ENCODE measurements at places on chromosomes 7 and 10.

DNA sequence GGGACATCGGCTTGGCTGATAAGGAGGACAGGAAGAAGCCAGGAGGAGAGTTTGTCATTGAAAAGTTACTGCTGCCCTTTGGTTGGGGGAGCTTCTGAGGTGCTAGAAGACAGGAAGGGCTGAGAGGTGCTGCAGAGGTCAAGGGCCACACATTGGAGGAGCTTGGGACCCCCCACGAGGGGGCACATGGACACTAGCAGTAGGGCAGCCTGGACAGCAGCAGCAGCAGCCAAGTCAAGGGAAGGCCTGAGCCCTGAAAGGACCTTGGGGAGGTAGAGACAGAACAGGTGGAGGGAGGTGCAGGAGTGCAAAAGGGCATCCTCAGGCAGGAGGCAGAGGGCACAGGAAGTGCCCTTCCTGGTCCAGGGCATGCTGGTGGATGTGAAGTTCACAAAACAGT is 439.7 kb upstream of the IGFBP3 start:
- no peak for DNase-seq

DNA sequence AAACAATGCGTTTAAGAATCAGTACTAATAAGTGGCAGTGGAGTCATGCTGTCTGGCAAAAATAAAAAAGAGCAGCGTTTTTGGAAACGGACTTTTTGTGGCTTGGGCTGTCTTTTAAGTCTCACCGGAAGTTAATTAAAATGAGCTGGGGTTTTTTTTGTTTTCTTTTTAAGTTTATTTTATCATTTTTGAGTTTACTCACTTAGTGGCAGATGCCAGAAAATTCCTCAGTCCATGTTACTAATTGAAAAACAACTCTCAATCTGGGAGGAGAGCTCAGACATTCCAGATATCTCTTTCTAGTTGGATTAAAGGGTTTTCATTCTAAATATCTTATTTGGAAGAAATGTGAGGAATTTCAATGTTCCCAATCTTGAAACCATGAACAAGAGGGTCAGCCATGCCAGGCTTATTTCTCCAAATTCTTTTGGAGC is 133.8 kb upstream of the AGR3 start:
- no peak for DNase-seq

DNA sequence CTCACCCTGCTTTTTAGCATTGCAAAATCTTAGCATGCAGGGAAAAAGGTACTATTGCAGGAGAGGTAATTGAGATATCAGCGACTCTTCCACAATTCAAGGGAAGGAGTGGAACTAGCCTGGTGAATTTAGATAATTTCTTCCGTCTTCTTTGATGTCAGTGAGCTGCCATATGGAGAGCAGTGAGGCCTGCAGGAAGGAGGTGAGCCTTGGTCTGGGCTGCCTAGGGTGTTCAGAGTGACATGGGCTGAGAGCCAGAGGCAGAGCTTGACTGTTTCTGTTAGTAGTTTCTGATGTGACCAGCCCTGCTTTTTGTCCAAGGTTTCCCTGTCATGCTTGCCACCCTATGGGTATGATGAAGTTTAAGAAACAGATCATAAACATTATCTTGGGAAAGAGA is 28.6 kb downstream of the KAT6B start:
- DNase-seq = no peak

- DNase-seq = no peak
Observed at GRCh38 chr7:84181628-84182027, 13.0 kb downstream of the SEMA3A start.

DNA sequence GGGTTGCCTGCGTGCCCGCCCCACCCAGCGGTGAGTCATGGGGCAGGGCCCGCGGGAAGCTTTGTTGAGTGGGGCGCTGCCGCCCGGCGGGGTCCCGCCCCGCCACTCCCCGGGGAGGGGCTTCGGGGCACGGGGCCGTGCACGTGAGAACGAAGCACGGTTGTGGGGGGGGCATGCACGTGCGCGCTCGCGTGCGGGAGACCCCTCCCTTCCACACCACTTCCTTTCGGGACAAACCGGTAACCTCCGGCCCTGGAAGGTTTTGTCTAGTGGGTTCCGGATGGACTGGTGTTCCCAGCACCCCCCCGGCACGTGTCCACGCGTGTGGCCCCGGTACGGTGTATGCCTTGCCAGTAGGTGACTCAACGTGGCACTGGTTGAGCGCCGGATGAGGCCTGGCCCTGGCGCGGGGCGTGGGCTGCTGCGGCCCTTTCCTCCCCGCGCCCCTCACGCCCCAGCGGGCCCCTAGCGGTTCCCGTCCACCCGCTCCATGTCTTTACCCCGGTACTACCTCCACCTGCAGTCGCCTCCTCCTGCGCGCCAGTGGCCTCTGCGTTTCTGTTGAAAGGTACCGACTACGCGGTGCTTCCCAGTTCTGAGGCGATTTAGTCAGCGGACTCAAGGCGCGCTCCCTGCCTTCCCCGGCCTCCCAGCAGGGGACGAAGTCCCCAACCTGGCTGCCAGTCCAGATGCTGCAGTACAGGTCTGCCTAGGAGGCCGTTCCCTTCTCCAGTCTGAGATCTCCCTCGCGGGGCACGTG is 3.1 kb downstream of the ADIRF start:
- DNase-seq = peak; percentile 70
